Left lung (tissue), 14 donors: ENCODE measurements at places on chromosomes 11 and 22. TPM values are rescaled to one million over a fixed set of nuclear protein-coding genes. Genes with fewer than 3 reads are reported as not detected.
A peak's percentile ranks its signal among the peaks of the same experiment; 100 is the strongest.

APOL6 gene
- 10.1 TPM for polyA plus RNA-seq

GRCh38 chr11:15073361-15074205 lies at the start of gene CALCB:
TSS of gene CALCB (plus strand) at chr11:15073593. CDS start at chr11:15074719, 1,126 bp downstream.
- H3K27me3 ChIP-seq = peaks cover 53% of the 10 kb centered on the region
- H3K4me3 ChIP-seq = peak within 1 kb of the TSS; percentile 13

DNA sequence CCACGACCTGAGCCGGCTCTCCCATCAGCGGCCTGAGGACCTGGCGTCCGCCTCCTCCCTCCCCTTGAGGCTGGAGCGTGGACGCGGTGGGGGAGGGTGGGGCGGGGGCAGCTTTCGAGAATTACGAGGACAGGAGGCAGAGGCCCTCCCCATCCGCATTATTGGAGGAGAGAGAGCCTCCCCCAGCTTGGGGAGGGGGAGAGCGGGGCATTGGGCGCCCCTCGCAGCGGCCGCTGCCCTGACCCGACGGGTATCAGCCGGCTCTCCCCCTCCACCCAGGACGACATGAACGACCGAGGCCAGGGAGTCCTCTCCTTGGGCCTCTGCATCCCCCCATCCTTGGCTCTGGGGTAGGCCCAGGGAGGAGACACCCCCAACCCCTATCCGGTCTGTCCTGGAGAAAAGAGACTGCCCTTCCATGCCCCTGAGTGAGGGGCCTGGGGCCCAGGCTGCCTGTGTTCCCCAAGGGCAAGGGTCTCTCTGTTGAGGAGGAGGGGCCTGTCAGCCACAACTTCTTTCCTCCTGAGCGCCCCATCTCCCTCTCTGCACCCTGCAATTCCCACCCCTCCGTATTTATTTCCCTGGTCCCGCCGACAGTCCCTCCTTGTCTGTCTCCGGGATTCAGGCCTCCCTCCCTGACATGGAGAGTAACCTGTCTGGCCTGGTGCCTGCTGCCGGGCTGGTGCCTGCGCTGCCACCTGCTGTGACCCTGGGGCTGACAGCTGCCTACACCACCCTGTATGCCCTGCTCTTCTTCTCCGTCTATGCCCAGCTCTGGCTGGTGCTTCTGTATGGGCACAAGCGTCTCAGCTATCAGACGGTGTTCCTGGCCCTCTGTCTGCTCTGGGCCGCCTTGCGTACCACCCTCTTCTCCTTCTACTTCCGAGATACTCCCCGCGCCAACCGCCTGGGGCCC lies 495 bp downstream of the GPR137 start:
- H3K36me3 ChIP-seq = peaks cover 21% of the 10 kb centered on the region
- peak overlapping the region; percentile 91 for H3K27ac ChIP-seq
- no peak for DNase-seq
- peak overlapping the region; percentile 78 for H3K4me3 ChIP-seq
- H3K4me1 ChIP-seq = peaks cover 33% of the 10 kb centered on the region
- H3K27me3 ChIP-seq = peaks cover 13% of the 10 kb centered on the region

YDJC gene
- polyA plus RNA-seq = 10.4 TPM

DNA sequence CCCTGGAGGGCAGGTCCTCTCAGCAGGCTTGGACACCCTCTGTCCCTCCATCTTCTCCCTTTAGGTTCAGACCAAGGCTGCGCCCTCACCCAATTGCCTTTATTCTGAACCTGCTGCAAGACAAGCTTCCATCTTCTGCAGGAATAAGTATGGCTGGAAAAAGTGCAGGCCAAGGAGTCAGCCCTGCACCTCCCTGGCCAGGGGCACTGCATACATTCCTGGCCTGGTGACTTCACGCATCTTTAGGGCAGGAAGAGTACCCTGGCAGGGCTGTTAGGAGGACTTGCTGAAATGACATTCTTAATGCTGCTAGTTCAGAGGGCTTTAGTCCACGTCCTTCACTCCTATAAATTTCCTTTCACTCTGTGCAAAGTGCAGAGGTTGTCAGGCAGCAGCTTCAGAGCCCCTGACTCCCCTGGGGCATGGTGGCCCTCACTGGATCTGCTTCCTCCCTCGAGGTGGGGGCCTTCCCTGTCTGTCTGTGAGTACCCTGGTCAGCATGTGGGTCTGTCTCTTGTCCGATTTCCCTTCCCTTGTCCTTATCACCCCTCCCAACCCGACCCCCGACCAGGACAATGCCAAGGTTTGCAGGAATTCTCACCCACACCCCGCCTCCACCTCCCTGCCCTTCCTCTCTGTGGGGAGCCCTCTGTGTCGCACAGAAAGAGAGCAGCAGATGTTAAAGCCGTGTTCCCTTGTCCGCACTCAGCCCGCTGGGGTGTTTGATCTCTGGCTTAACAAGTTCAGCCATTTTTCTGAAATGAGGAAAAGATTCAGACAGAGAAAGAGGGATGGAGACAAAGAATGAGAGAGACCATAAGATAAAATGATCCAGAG lies 124.5 kb upstream of the SYT13 start:
- no peaks in the 10 kb centered on the region for H3K4me1 ChIP-seq
- no peak overlapping the region for H3K4me3 ChIP-seq
- no peak overlapping the region for H3K27ac ChIP-seq
- H3K36me3 ChIP-seq = no peaks in the 10 kb centered on the region
- DNase-seq = no peak
